ENCODE measurements at places on chromosomes 1 and 21.

GRCh38 chr1:40023379-40023944 is 17.1 kb upstream of the CAP1 start:
- no peak for DNase-seq

GRCh38 chr1:53588053-53588779 is 129.0 kb downstream of the DMRTB1 start:
- DNase-seq = no peak

- DNase-seq = no peak
These were observed 24.1 kb upstream of the EXO1 start for GRCh38 chr1:241823925-241824324.

- DNase-seq = no peak
These were observed 32.7 kb downstream of the MEF2D start for GRCh38 chr1:156467906-156468305.

GRCh38 chr1:41957568-41957967 is 38.8 kb upstream of the HIVEP3 start:
- no peak for DNase-seq

DNA sequence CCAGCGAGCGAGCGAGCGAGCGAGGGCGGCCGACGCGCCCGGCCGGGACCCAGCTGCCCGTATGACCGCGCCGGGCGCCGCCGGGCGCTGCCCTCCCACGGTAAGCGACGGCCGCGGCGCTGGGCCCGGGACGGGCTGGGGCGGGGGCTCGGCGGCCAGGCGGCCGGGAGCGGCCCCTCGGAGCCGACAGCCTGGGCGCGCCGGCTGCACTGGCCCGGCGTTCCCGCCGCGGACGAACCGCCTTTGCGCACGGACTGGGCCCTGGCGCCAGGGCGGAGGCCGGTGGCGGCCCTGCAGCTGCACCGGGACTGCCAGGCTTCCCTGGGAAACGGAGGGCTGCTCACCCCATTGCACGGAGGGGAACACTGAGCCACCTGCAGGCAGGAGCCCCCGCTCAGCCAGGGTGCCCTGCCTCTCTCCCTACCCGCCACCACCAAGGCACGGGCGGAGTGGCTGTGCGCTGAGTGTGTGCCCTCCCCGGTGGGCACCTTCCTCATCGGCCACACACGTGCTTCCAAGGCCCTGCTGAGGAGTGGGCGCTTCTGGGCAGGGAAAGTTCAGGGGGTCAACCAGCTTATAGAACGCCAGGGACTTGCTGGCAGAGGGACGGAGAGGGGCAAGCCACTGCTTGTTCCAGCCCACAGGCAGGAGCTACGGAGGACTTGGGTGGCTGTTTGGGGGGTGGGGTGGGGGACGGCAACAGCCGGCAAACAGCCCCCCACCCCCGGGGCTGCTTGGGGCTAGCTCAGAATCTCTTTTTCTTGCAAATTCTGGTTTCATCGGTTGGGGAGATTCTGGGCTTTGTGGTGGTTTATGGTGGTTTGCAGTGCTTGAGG is 532 bp downstream of the CSF1 start:
- DNase-seq = no peak

- DNase-seq = no peak
These were observed 178.6 kb downstream of the TGFBR3 start for GRCh38 chr1:91707114-91707889.

DNA sequence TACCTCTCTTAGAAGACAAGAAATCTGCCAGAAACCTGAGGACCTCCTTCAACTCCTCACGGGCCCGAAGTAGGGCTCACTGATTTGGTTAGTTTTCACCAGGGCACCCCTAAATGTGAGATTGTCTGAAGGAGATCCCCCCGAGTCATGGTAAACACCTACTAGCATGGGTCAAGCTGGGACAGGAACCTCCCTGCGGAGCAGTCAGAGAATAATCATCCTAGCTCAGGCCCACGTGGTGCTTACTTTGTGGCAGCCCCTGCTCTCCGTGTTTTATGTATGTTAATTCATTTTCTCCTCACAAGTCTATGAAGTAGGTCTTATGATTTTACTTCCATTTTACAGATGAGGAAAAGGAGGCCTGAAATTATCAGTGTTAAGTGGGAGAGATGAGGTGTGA is 138.2 kb downstream of the NTPCR start:
- DNase-seq = no peak

DNA sequence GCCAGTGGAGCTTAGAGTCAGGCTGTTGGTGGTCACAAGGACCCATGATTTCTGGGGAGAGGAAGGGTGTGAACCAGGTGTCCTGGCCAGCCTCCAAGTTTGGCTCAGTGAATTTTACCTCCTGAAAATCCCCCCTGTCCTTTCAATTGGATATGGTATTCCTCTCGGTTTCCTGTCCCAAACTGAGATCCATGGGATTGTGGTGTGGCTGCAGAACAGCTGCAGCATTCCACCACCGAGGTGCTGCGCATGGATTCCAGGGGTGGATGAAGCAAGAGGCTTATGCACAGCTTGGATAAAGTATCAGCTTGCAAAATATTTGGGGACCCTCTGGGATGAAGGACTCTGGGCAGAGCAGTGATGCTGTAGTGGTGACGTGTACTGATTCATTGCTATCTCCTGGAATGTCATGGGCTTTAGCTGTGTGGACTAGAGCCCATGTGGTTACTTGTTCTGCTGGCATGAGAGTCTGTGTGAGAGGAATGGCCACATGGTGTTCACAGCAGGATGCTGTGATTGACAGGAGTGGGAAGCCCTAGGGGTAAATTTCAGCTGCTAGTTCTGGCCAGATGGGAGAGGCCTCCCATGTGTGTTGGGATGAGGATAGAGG is 148.7 kb upstream of the SPAG17 start:
- DNase-seq = no peak

- no peak for DNase-seq
These were observed 34.6 kb downstream of the TGFBR3 start for GRCh38 chr1:91851130-91852010.

- no peak for DNase-seq
These were observed 31.6 kb upstream of the PPP1R15B start for GRCh38 chr1:204443260-204443619.

DNA sequence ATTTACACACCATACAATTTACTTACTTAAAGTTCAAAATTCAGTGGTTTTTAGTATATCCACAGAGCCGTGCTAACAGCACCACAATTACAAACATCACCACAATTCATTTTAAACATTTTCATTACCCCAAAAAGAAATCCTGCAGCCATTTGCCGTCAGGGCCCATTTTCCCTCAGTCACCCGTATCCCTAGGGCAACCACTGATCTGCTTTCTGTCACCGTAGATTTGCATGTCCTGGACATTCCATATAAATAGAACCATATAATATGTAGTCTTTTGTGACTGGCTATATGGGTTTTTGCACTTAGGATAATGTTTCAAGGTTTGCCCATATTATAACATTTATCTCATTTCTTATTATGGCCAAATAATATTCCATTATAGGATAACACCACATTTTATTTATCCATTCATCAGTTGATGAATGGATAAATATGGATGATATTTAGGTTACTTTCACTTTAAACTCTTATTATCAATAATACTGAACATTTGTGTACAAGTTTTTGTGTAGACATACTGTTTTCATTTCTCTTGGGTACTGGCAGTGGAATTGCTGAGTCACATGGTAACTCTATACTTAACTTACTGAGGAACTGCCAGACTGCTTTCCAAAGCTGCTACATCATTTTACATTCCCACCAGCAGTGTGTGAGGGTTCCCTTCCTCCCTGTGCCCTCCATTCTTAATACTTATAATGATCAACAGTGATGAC is 68.9 kb downstream of the ST3GAL3 start:
- no peak for DNase-seq

DNA sequence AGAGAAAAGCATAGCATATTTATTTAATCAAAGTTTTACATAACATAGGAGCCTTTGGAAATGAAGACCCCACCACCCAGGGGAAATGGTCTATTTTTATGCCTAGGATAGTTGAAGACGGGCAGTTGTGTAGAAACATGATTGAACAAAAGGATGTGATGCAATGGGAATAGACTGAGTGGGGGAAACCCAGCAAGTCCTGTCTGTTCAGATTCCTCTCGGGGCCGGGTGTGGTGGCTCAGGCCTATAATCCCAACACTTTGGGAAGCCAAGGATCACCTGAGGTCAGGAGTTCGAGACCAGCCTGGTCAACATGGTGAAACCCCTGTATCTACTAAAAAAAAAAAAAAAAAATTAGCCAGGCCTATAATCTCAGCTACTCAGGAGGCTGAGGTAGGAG is 298.3 kb downstream of the MATN1 start:
- no peak for DNase-seq

GRCh38 chr1:119947468-119947867 is 51.2 kb upstream of the ADAM30 start:
- DNase-seq = no peak

- no peak for DNase-seq
These were observed 254.8 kb downstream of the KIF26B start for GRCh38 chr1:245409341-245410195.

DNA sequence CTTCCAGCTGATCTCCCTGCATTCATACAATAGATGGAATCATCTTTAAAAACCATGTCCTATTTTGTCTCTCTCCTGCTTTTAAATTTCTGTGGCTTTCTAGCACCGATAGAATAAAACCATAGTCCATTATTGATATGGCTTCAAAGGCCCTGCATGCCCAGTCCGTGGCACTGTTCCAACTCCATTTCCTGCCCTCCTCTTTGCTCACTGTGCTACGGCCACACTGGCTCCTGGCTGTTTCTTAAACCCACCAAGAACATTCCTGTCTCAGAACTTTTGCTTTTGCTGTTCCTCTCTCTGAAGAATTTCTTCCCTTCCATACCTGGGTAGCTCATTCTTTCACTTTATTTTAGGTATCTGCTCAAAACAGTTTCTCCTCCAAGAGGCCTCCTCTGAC is 7.2 kb downstream of the SLAMF1 start:
- no peak for DNase-seq

- DNase-seq = no peak
These were observed 1.5 kb downstream of the SELENOF start for GRCh38 chr1:86912281-86912900.

- DNase-seq = no peak
These were observed 35.9 kb downstream of the ZNF496 start for GRCh38 chr1:247295746-247296145.

- DNase-seq = no peak
These were observed 10.5 kb downstream of the PADI3 start for GRCh38 chr1:17259233-17259873.

DNA sequence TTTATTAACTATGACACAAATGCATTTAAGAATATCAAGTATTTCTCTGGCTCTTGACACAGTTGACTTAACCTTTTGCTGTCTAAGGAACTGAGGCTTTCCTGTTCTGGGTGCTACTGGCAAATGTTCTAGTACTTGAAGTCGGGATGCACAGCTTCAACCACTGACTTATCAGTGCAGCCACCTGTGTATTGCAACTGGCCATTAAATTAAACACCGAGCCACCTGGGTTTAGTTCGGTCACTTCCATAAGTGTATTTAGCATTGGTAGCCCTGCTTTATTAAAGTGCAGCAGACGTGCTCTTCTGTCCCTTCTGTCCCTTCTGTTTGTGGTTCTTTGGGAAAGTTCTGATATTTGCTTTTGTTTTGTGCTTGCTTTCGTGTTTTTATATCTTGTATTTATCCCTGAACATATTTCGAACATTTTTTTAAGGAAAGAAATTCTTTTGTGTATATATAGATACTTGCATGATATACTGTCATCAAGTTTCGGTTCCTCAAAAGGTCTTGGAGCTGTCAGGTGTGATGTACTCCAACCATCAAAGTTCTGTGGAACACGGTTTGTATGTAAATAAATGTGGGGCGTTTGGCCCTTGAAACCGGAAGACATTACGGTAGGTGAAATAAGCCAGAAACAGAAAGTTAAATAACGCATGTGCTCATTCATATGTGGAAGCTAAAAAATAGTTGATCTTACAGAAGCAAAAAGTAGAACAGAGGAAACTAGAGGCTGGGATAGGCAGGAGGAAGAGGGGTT is 297.9 kb upstream of the GREM2 start:
- DNase-seq = no peak
